ENCODE measurements at places on chromosomes 4 and X.

GRCh38 chrX:39972340-39972739, 125.4 kb downstream of the BCOR start:
- DNase-seq = no peak

- no peak for DNase-seq
Measured at GRCh38 chrX:50448565-50448964, 22.1 kb downstream of the DGKK start.

- no peak for DNase-seq
Measured at GRCh38 chr4:33071535-33071934, 2351.4 kb downstream of the PCDH7 start.

DNA sequence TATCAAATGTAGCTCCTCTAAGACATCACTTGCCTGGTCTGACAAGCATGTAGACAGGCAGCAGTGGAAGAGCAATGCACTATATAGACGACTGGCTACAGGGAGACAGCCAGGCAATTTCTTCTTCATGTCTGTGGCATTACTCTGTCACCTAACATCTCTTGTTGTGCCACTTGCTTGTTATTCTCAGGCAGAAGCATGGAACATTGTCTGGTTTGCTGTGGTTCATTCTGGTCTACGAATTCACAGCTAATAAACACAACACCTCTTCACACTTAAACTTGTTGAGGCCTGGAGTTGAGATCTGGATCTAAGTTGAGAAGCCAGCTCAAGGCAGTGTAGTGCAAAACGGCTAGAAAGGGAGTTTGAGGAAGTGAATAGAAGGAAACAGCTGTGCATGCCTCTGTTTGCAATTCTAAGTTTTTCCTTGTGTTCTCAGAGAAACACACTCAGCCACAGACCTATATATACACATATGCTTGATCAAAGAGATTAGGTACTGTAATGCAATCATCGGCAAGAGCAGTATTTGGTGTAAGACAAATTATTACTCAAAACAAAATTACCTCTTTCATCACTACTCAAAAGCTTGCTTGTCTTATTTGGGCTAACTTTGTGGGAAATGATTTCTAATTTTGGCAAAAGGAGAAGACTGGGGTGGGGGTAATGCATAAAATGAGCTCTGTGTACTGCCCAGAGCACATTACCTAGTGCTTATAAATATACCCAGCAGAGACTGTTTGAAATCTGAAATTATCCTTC, 243.8 kb downstream of the PPP3CA start:
- DNase-seq = no peak

DNA sequence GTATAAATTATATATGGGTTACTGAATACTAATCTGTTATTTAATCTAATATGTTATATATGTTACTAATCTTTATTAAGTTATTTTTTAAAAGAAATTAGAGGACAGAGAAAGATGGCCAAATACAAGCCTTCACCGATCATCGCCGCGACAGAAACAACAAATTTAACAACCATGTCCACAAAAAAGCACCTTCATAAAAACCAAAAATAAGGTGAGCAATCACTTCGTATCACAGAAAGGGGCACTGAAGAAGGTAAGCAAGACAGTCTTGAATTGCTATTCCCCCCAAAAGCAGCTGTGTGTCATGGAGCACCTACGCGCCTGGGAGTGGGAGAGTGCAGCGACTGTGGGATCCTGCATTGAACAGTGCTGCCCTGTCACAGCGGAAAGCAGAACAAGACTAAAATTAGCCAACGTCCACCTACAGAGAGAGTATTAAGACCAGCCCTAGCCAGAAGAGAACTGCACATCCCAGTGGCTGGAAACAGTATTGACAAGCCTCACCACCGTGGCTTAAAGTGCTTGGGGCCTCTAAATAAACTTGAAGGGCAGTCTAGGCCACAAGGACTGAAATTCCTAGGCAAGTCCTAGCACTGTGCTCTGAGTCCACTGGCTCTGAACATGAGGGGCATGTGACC, 38.5 kb downstream of the LRBA start:
- DNase-seq = no peak

- no peak for DNase-seq
Measured at GRCh38 chr4:38512840-38513239, 151.2 kb upstream of the KLF3 start.

DNA sequence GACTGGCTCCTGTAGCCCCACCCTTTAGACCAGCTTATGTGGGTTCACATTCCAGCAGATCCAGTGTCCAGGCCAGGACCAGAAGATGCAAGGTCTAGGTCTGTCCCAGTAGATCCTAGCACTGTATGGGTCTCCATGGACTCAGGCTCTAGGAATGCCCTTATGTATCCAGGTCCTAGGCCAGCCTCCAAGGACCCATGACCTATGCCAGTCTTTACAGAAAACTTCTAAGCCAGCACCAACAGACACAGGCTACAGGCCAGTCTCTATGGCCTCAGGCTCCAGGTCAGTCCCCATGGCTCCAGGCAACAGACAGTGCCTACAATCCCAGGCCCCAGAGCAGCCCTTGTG, 45.2 kb upstream of the MAGED4 start:
- no peak for DNase-seq

GRCh38 chrX:128622296-128622695, 570.1 kb upstream of the ACTRT1 start:
- no peak for DNase-seq

DNA sequence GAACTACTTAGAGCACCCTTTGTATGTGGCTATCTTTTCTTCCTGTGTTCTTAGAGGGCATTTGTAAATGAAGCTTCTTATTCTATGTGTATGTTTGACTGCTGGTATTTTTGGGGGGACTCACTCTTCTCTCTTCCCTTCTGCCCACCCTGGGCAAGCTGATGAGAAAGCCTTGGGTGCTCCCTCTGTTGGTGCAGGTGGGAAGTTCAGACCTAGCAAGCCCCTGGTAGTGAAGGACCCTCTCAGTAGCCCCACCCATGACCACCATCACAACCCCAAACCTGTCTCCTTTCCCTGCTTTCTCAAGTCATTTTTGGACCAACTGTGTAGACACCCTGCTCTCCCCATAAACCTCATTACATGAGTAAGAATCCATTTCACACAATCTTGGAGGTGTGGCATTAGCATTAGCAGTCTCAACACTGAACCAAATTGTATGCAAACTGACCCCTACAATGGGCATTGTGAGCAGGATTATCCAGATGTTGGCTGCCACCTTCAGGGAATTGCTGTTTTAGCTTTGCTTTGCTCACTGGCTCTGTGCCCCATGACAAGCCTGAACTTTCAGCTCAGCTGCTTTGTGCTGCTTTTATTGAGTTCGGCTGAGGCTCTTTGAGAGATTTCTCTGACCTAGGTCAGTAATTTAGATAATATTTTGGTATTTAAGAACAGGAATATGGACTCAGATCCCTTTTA, 27.9 kb downstream of the TRIM61 start:
- DNase-seq = no peak

DNA sequence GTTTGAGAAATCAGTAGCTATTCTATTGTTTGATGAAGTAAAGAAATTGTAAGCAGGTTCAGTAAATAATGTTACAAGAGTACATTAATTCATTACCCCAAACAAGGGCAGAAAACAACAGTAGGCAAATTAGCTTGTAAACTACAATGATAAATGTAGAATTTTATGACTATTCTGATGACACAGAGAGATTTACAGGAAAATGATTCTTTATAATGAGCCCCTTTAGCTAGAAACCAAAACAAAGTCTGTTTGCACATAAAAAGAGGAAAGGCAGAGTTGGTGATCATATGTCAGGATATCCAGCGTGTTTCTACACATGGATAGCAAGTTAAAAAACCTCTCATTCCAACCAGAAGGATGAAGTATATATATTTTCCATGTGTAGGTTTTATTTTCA, 204.8 kb downstream of the CFAP299 start:
- DNase-seq = no peak

- DNase-seq = no peak
Measured at GRCh38 chrX:39836802-39837420, 260.8 kb downstream of the BCOR start.

DNA sequence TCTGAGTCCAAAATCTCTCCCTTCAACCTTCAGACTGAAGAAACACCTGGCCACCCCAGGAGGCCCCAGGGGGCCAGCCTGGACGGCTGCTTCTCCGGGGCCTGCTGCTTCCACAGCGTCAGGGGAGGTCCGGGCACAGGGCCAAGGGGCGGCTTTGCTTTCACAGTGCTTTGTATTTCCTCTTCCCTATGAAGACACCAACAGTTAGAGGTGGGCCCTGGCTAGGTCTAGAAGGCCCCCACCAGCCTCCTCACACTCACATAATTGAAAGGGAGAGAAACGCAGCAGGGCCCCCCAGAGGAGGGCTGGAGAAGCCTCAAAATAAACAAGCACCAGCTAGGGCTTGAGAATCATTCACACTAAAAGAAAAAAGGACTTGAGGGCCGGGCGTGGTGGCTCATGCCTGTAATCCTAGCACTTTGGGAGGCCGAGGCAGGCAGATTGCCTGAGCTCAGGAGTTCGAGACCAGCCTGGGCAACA, 17.8 kb downstream of the SCD5 start:
- no peak for DNase-seq

GRCh38 chrX:153880440-153880815, 5.5 kb downstream of the L1CAM start:
- no peak for DNase-seq

DNA sequence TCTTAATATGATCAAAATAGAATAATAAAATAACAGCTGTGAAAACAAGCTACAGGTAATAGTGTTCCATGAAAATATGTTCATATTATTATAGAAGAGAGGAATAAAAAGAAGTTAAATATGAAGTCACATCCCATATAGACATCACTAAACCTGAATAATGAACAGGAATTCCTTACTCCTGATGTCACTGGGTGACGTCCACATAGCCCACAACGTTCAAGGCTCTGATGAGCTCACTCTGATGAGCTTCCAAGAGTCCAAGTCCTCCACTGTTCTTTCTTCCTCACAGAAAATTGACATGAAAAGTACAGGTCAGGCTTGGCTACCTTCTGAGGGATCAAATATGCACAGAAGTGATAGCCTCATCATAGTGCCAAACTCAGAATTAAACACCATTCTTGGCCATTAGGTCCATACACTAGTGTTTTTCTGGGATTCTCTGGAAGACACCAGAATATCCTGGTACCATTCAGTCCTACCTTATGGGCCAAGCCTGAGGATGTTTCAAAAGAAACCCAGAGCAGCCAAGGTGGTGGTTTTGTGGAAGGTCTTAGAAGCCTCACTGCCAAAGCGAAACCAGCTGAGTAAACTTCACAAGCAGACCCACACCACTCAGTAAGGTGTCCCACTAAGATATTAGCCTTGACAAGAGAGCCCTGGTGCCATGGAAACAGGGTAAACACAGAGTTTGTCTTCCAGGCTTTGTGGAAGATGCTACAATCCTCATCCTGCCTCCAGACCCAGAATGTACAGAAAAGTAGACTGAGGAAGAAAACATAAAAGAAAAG, 138.4 kb upstream of the HHIP start:
- DNase-seq = no peak
